ENCODE measurements at places on chromosomes 13 and 19. TPM values are rescaled to one million over a fixed set of nuclear protein-coding genes. Genes with fewer than 3 reads are reported as not detected.

GRCh38 chr13:51919531-51919930 is 57.8 kb downstream of the CCDC70 start:
- H3K27me3 ChIP-seq = no peaks in the 10 kb centered on the region
- no peaks in the 10 kb centered on the region for H3K4me1 ChIP-seq
- DNase-seq = no peak
- no peaks in the 10 kb centered on the region for H3K36me3 ChIP-seq

DNA sequence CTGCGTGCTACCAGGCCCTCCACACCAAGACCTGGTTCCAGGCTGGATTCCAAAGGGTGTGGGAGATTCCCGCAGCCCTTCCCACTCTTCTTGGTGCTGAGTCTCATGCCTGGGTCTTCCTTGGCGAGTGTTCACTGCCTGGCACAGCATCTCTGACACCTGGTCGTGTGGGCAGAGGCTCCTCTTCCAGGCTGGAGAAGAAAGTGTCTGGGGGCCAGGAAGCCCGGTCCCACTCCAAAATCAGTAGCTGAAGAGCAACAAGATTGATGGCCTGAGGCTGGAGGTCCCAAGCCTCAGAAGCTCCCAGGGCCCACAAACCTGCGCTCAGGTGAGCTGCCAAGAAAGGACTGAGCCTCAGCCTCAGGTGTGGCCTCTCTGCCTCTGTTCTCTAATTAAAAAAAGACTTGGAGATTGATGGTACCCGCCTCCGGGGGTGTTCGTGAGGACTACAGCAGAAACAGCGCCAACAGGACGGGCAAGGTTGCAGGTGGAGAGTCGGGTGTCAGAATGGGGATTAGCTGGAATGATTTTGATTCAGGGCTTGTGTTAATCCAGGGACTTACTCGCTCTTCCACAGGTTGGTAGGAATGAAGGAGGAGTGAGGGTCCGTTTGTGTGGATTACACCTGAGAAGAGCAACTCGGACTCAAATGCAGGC is 217.5 kb downstream of the TEX29 start:
- peaks cover 66% of the 10 kb centered on the region for H3K27me3 ChIP-seq
- no peaks in the 10 kb centered on the region for H3K4me1 ChIP-seq
- H3K27ac ChIP-seq = no peak overlapping the region
- no peaks in the 10 kb centered on the region for H3K36me3 ChIP-seq

DNA sequence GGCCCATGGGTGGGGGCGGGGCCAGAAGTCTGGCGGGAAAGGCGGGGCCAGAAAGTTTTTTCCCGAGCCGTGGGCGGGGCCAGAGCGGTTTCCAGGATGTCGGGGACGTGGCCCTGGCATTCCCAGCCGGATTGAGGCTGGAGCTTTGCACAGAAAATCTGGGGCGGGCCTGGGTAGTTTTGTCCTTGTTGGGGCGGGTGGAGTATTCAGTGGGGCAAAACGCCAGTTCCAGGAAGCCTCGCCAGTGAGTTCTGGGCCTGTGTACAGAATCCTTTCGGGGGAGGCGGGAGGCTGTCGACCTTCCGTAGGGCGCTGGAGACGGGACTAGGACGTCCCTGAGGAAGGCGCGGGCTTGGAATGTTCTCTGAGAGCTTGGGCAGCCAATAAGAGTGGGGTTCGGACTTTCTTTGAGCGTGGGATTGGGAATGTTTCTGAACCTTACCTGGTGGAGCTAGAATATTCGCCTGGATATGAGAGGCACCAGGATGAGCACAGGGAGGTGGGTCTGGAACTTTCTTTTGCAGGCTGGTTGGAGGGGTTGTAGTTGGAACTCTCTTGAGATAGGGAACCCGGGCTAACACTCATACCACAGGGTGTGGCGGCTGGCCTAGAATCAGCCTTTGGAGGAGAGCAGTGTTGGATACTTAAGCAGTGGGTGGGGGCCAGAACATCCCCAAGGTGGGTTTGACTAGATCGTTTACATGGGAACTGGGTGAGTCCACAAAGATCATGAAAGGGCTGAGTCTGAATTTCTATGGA is 1.3 kb downstream of the CCDC9 start:
- H3K4me3 ChIP-seq = peak overlapping the region; percentile 57
- peak overlapping the region; percentile 89 for H3K27ac ChIP-seq
- H3K4me1 ChIP-seq = peaks cover 25% of the 10 kb centered on the region
- no peaks in the 10 kb centered on the region for H3K27me3 ChIP-seq
- DNase-seq = peak; percentile 51

Gene LILRB3
- total RNA-seq = 85.6 TPM

Gene ZNF324
- total RNA-seq = 10.0 TPM

Gene SEMA6B
- 11.3 TPM for total RNA-seq

GRCh38 chr13:75704194-75704926 is 68.2 kb downstream of the LMO7 start:
- H3K27ac ChIP-seq = peak overlapping the region; percentile 82
- peaks cover 11% of the 10 kb centered on the region for H3K4me1 ChIP-seq
- H3K36me3 ChIP-seq = no peaks in the 10 kb centered on the region
- H3K4me3 ChIP-seq = peak overlapping the region; percentile 12

DNA sequence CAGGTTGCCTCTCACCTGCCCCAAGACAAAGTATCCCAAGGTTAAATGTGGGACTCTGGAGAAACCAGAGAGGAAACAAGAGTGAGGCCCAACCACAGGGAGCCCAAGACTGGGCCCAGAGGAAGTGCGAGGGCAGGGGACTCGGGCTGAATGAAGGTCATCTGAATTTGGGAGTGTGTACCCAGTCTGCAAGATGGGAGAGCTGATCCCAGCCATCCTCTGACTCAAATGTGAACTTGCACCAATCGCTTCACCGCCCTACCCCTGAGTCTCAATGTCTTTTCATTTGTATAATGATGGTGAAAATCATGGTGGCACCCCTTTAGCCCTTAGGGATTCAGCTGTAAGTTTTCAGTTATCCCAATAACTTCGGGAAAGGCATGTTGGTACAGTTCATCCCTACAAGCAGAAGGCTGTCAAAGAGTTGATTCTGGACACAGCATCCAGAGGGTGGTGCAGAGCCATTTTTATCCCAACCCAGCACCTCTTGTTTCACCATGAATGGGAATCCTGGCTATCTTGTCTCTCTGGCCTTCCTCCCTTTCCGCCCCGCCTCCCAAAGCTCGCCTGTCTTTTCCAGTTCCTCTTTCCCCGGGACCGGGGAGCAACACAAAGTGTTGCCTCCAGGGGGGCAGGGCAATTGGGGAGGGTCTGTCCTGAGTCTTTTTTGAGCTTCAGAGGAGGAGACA is 123.4 kb downstream of the NUFIP1 start:
- H3K4me1 ChIP-seq = no peaks in the 10 kb centered on the region
- no peak overlapping the region for H3K27ac ChIP-seq
- no peak overlapping the region for H3K4me3 ChIP-seq
